GM12892 (cell line): ENCODE measurements at places on chromosomes 16 and 17.
A peak's percentile ranks its signal among the peaks of the same experiment; 100 is the strongest.

DNA sequence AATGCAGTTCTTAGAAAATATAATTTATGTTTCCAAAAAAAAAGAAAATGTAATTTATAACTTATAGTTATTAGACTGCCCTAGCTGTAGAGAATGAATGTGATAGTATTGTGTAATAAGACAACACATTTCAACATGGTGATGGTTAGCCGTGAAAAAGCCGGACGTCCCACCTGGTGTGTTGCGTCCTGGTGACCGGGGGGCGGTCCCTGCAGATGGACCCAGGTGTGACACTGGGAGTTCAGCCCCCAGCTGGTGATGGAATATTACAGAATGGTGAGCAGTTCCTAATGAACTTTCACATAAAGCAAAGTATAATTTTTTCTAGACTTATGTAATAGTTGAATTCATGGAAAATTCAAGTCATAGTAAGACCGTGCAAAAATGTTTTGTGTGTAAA lies 132.8 kb downstream of the LAT start:
- DNase-seq, result no peak

- peak; percentile 82 for DNase-seq
Measured at GRCh38 chr17:9021158-9021991, at the start of gene NTN1. TSS of gene NTN1 (plus strand) at chr17:9021510. CDS start at chr17:9022374, 864 bp downstream.

- no peak for DNase-seq
Measured at GRCh38 chr16:668519-669171, 713 bp downstream of the RHOT2 start.

GRCh38 chr17:82519971-82520903 lies 705 bp downstream of the FOXK2 start:
- DNase-seq, result peak; percentile 47

DNA sequence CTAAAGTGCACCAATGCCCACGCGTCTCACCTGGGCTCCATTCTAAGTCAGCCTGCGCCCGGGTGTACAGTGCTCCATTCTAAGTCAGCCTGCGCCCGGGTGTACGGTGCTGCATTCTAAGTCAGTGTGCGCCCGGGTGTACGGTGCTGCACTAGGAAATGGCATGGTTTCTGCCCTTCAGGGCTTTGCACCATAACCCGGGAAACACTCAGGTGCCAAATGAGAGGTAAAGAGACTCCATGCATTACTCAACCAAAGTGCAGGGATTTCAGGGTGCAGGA lies 29.2 kb upstream of the FASN start:
- no peak for DNase-seq

- DNase-seq, result no peak
Measured at GRCh38 chr16:8623634-8624033, 2.1 kb downstream of the METTL22 start.

DNA sequence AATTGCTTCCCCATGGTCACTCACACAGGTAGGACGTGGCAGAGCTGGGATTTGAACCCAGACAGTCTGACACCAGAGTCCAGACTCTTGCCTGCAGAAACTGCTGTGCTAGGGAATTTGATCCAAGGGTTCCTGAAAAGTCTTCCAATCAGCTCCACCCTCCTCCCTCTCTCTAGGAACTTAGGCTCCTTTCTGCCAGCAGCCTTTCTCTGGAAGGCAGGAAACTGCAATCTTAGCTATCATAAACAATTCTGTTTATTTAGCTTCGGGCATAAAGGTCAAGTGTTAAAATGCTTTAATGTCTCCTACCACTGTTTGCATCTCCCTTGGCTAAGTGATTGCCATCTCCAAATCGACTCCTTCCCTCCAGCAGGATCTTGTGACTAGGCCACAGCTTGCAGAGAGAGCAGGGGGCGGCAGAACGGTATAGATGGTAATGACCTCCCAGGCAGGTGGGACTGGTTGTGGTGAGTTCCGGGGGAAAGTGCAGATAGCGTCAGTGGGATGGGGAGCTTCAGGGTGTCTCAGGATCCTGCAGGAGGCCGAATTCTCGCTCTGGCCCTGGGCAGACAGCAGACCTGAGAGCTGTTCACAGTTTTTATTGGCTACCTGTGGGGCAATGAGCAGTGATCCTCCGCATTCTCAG lies 882.4 kb upstream of the EEF2KMT start:
- DNase-seq, result no peak

GRCh38 chr17:67401598-67402504 lies 24.8 kb downstream of the PITPNC1 start:
- DNase-seq, result no peak

- no peak for DNase-seq
Measured at GRCh38 chr17:3921502-3922319, 5.4 kb upstream of the P2RX1 start.
